ENCODE measurements at places on chromosomes 7 and 10. TPM values are rescaled to one million over a fixed set of nuclear protein-coding genes. Genes with fewer than 3 reads are reported as not detected.

Gene FAM25C
- not detected for total RNA-seq

Gene NXPH1
- total RNA-seq, result not detected

Gene TFR2
- total RNA-seq, result 9.8 TPM

Gene IL6
- total RNA-seq, result 1.2 TPM

Gene STEAP4
- not detected for total RNA-seq

Gene SFR1
- 12.1 TPM for total RNA-seq

Gene GPR37
- total RNA-seq, result not detected

Gene FXYD4
- total RNA-seq, result not detected

Gene GCK
- total RNA-seq, result not detected

Gene PRR15
- total RNA-seq, result not detected

Gene ZNF394
- total RNA-seq, result 61.7 TPM

Gene PGAM2
- total RNA-seq, result 0.66 TPM

Gene SPDYE8
- total RNA-seq, result not detected

Gene AGAP5
- 10.6 TPM for total RNA-seq

Gene XRCC2
- 13.8 TPM for total RNA-seq

Gene EGR2
- total RNA-seq, result 22.9 TPM

Gene AGR2
- total RNA-seq, result not detected

Gene IDI2
- total RNA-seq, result not detected

Gene ANKRD2
- total RNA-seq, result not detected

Gene EPHA1
- total RNA-seq, result 0.66 TPM

Gene CRTAC1
- total RNA-seq, result not detected

Gene CPXM2
- not detected for total RNA-seq

Gene MRLN
- total RNA-seq, result not detected

Gene NACAD
- 0.05 TPM for total RNA-seq

Gene TFEC
- 0.17 TPM for total RNA-seq

Gene VSIR
- total RNA-seq, result 117 TPM

Gene KEL
- total RNA-seq, result 0.76 TPM

Gene TMEM176B
- total RNA-seq, result not detected

Gene STEAP2
- total RNA-seq, result not detected

Gene GLRX3
- 75.1 TPM for total RNA-seq

Gene OPN1SW
- not detected for total RNA-seq

Gene MBL2
- not detected for total RNA-seq

Gene TECPR1
- 86.3 TPM for total RNA-seq

Gene TAS2R41
- total RNA-seq, result not detected
